ENCODE measurements at places on chromosomes 1 and 21.

GRCh38 chr1:196403803-196404690 lies 204.2 kb downstream of the KCNT2 start:
- H3K27me3 ChIP-seq: no peaks in the 10 kb centered on the region
- no peaks in the 10 kb centered on the region for H3K36me3 ChIP-seq
- no peak overlapping the region for H3K4me3 ChIP-seq
- H3K27ac ChIP-seq: no peak overlapping the region
- no peak for DNase-seq

DNA sequence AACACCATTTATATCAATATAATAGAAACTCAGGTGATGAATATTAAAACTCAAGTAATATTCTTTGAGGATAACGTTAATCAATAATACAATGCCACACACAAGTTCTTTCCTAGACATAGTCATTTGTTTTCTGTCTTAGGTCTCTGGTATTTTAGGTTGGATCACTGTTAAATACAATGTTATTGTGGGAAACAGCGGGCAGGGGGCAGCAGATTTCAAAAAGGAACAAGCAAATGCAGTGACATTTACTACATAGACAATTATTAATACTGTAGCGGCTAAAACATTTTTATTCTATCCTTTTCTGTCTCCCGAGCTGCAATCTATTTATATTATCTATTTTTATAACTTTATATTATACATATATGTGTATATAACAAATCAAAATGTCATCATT lies 186.4 kb upstream of the ZNHIT6 start:
- no peak for DNase-seq
- H3K27ac ChIP-seq: no peak overlapping the region
- H3K4me1 ChIP-seq: no peaks in the 10 kb centered on the region
- H3K36me3 ChIP-seq: no peaks in the 10 kb centered on the region
- H3K4me3 ChIP-seq: no peak overlapping the region

- H3K36me3 ChIP-seq: no peaks in the 10 kb centered on the region
- H3K27me3 ChIP-seq: peaks cover 13% of the 10 kb centered on the region
- DNase-seq: no peak
- H3K4me3 ChIP-seq: peak overlapping the region; percentile 58
- H3K27ac ChIP-seq: no peak overlapping the region
- peaks cover 11% of the 10 kb centered on the region for H3K4me1 ChIP-seq
Observed at GRCh38 chr1:21668951-21669257, 253 bp downstream of the RAP1GAP start.

GRCh38 chr1:212749821-212750535 lies 41.6 kb downstream of the NSL1 start:
- H3K4me3 ChIP-seq: no peak overlapping the region
- no peaks in the 10 kb centered on the region for H3K27me3 ChIP-seq
- no peak for DNase-seq
- H3K4me1 ChIP-seq: peaks cover 5% of the 10 kb centered on the region
- H3K27ac ChIP-seq: no peak overlapping the region
- H3K36me3 ChIP-seq: no peaks in the 10 kb centered on the region

GRCh38 chr1:47252369-47252768 lies 20.3 kb upstream of the TAL1 start:
- H3K27me3 ChIP-seq: no peaks in the 10 kb centered on the region
- no peak overlapping the region for H3K4me3 ChIP-seq
- H3K36me3 ChIP-seq: no peaks in the 10 kb centered on the region
- no peaks in the 10 kb centered on the region for H3K4me1 ChIP-seq
- no peak overlapping the region for H3K27ac ChIP-seq

DNA sequence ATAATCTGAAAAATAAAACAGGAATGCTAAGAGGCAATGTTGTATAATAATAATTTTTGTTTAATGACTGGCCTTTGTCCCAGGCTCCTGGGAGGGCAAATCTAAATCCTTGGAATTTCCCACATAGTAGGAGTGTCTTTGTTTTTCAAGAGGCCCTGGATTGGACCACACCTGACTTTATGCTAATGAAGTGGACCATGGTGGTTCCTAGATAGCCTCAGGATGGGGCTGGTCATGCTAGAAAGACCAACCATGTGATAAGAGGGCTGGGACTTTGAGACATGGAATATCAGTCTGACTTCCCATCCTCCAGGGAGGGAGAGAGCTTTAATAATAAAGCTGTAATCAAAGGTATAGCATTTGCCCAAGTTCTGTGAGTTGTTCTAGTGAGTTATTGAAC lies 138.2 kb upstream of the RAB4A start:
- no peaks in the 10 kb centered on the region for H3K36me3 ChIP-seq
- H3K27me3 ChIP-seq: no peaks in the 10 kb centered on the region
- H3K4me1 ChIP-seq: no peaks in the 10 kb centered on the region
- DNase-seq: no peak
- H3K27ac ChIP-seq: no peak overlapping the region

GRCh38 chr1:38297842-38298241 lies 251.2 kb upstream of the POU3F1 start:
- no peak for DNase-seq
- H3K27ac ChIP-seq: no peak overlapping the region
- H3K4me3 ChIP-seq: no peak overlapping the region
- H3K36me3 ChIP-seq: no peaks in the 10 kb centered on the region

DNA sequence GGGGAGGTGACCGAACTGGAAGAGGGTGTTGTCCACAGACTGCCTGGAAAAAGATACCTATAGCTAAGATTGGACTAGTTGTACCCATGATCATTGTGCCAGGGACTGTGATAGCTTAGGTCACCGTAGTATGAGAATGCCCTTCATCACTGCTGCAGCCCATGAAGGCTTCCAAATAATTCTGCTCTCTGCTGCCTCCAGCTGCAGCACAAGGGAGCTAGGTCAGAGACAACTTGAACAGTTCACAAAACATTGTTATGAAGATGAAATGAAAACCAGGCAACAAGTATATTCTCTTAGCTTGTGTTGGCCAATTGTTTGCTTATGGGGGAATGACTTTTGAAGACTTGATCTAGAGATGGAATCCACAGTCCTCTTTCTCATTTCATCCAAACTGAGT lies 246.7 kb downstream of the MRPL39 start:
- H3K27me3 ChIP-seq: no peaks in the 10 kb centered on the region
- no peak overlapping the region for H3K27ac ChIP-seq
- H3K36me3 ChIP-seq: no peaks in the 10 kb centered on the region
- DNase-seq: no peak
- H3K4me1 ChIP-seq: no peaks in the 10 kb centered on the region
- H3K4me3 ChIP-seq: no peak overlapping the region

GRCh38 chr1:212485913-212486618 lies 53.3 kb downstream of the NENF start:
- DNase-seq: peak; percentile 84
- peaks cover 8% of the 10 kb centered on the region for H3K4me1 ChIP-seq
- peak overlapping the region; percentile 70 for H3K27ac ChIP-seq
- H3K4me3 ChIP-seq: no peak overlapping the region
- H3K27me3 ChIP-seq: no peaks in the 10 kb centered on the region
- H3K36me3 ChIP-seq: no peaks in the 10 kb centered on the region

DNA sequence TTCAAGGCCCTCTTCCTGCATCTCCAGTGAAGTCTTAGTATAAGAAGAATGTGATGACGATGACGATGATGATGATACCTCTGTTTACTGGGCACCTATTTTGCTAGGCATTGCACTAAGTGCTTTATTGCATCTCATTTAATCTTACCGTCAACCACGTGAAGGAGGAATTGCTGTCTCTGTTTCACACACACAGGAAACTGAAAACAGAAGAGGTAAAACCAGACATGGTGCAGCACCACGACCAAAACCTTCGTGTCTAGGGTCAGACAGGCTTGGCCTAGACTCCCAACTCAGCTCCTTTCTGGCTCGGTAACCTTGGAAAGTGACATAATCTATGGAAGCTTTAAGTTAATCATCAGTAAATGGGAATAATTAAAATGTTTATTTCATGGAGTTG lies 20.7 kb upstream of the KCNA2 start:
- no peak overlapping the region for H3K27ac ChIP-seq
- H3K27me3 ChIP-seq: no peaks in the 10 kb centered on the region
- no peaks in the 10 kb centered on the region for H3K36me3 ChIP-seq
- DNase-seq: no peak
- H3K4me3 ChIP-seq: no peak overlapping the region
- no peaks in the 10 kb centered on the region for H3K4me1 ChIP-seq

- no peaks in the 10 kb centered on the region for H3K36me3 ChIP-seq
- no peak for DNase-seq
- H3K27me3 ChIP-seq: no peaks in the 10 kb centered on the region
- no peaks in the 10 kb centered on the region for H3K4me1 ChIP-seq
- H3K27ac ChIP-seq: no peak overlapping the region
Observed at GRCh38 chr1:159098596-159098995, 22.0 kb upstream of the AIM2 start.

- DNase-seq: no peak
- no peak overlapping the region for H3K4me3 ChIP-seq
- H3K4me1 ChIP-seq: peaks cover 38% of the 10 kb centered on the region
- H3K27me3 ChIP-seq: no peaks in the 10 kb centered on the region
Observed at GRCh38 chr1:231410036-231410612, 12.0 kb downstream of the EGLN1 start.

DNA sequence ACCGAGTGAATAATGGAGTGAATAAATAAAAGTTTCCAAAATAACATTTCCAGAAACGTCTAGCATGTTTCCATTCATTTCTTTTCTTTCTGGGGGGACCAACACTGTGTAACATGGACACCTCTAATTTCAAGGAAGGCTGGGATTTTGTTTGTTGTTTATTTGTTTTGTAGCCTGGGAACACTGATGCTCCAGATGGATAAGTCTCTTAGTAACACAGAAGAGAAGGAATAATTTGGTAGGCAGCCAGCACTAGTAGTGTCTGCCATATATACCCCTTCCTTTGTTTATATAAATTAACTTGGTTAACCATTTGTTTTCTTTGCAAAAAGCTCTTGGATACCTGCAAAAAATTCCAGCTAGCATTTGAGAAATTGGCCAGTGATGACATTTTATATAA lies 411.4 kb upstream of the DEPDC1 start:
- H3K36me3 ChIP-seq: no peaks in the 10 kb centered on the region
- H3K27ac ChIP-seq: no peak overlapping the region
- DNase-seq: no peak

GRCh38 chr1:246728311-246728710 lies 4.1 kb downstream of the SCCPDH start:
- no peaks in the 10 kb centered on the region for H3K27me3 ChIP-seq
- no peak overlapping the region for H3K27ac ChIP-seq
- DNase-seq: no peak
- H3K36me3 ChIP-seq: peaks cover 45% of the 10 kb centered on the region
- H3K4me1 ChIP-seq: no peaks in the 10 kb centered on the region

DNA sequence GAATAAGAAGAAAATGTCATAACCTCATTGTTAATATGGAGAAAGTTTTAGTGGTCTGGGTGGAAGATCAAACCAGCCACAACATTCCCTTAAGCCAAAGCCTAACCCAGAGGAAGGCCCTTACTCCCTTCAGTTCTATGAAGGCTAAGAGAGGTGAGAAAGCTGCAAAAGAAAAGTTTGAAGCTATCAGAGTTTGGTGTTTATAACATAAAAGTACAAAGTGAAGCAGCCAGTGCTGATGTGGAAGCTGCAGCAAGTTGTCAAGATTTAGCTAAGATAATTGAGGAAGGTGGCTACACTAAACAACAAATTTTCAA lies 67.6 kb upstream of the BCL9 start:
- H3K4me1 ChIP-seq: no peaks in the 10 kb centered on the region
- no peaks in the 10 kb centered on the region for H3K27me3 ChIP-seq
- no peak overlapping the region for H3K4me3 ChIP-seq
- DNase-seq: no peak
- H3K27ac ChIP-seq: no peak overlapping the region

DNA sequence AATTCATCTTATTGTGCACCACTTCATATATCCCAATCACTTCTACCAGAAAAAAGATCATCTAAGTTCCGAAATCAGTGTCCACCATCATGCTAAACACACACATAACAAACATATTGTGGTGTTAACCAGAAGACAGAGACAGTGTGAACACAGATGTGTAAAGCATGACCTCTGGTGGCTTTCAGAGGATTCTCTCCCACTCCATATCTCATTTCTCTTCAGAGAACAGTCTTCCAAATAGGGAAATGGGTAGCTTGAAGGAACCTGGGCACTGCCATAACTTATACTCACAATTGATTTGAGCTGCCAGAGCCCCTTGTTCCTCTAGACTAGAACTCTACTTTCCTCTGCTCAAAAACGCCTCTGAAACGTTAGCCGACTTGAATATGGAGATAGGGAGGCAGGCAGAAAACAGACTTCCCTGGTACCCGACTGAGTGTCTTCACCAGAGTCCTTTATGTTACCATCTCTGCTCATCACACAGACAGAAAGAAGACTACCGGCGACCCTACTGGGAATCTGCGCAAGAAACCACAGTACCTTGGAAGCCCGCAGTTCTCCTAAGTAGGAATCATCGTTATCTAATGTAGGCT lies 1.8 kb upstream of the ELAPOR1 start:
- DNase-seq: peak; percentile 34
- peaks cover 8% of the 10 kb centered on the region for H3K4me1 ChIP-seq
- H3K27ac ChIP-seq: no peak overlapping the region
- peaks cover 6% of the 10 kb centered on the region for H3K27me3 ChIP-seq
- peak overlapping the region; percentile 60 for H3K4me3 ChIP-seq

- DNase-seq: no peak
- H3K36me3 ChIP-seq: no peaks in the 10 kb centered on the region
- H3K4me1 ChIP-seq: no peaks in the 10 kb centered on the region
- no peak overlapping the region for H3K27ac ChIP-seq
Observed at GRCh38 chr1:3233551-3233950, 164.5 kb downstream of the PRDM16 start.

DNA sequence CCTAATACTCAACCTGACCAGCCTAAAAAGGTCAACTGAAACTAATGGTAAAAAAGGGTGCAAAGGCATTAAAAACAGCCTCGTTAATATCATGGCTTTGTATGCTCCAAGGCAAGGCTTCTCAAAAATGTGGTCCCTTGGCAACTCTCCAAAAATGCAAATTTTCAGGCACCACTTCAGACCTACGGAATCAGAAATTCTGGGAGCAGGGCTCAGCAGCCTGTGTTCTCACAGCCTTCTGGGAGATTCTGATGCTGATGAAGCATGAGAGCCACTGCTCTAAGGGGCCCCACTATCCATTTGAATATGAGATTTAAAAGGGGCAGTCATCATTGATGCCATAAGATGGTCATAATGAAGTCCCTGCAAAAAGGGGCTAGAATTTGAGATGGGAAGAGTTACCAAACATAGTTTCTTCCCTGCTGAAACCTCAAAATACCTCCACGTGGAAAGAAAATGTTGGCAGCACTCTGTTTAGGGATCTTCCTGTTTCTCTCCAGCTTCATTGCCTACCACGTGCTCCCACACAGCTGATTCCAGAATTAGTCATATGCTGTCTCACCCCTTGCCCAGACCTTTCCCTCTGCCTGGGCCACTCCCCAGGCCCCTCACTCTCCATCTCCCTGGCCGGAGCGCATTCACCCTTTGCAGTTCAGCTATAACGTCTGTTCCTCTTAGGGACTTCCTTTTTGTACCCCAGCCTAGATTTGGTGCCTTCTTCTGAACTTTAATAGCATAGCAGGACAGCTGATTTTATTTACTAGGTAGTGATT lies 46.7 kb downstream of the PHC2 start:
- peaks cover 6% of the 10 kb centered on the region for H3K4me1 ChIP-seq
- no peaks in the 10 kb centered on the region for H3K27me3 ChIP-seq
- no peaks in the 10 kb centered on the region for H3K36me3 ChIP-seq

Measured in ascending aorta (tissue), 2 donors.